ENCODE measurements at places on chromosomes 2 and 18.

DNA sequence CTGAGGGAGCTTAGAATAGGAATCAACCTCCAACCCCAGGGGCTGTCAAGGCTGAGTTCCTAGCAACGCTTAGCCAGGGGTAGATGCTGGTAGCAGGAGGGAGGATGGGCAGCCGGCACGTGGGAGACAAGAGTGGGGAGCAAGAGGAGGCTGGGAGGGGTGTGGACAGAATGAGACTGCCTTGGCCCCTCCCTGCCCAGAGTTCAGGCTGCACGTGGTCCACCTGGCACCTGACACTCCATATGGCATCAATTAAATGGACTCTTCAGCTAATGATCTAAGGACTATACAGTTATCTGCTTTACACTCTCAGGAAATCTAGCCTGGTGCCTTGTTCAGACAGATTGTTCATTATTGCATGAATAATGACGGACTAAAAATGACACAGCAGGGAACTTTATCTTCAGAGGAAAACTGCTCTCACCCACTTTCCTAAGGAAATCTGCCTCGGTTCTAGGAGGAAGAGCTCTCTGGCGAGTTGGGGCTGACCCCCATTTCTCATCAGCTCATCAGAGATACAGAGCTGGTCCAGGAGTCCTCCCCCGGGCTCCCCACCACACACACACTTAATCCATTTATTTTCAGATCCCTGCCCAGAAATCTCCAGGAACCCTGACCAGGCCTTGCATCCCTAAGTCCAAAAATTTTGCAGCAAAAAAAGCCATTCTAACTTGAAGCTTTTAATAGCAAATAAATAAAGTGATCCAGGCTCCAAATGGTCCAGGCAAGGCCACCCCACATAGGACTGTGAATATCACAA is 102.1 kb upstream of the CDC42EP3 start:
- DNase-seq: no peak

- DNase-seq: no peak
These were observed 33.4 kb upstream of the TUBA3E start for GRCh38 chr2:130231656-130232055.

GRCh38 chr2:184756885-184757284 is 158.6 kb downstream of the ZNF804A start:
- DNase-seq: no peak

DNA sequence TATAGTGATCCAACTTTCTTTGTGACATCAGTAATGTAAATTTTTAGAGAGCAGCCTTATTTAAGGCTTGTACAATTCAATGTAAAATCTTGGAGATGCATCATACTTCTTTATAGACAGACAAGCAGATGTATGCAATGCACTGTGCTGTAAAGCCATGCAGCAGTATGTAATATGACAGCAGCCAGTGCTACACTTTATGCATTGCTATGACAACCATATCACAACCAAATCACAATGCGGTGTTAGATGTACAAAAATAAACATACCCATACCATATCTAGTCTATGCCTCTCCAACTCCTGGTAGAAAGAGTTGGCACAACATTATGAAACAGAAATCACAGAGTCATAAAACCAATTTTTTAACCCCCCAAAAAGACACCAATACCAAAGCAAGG is 110.3 kb upstream of the WDSUB1 start:
- DNase-seq: no peak

- no peak for DNase-seq
These were observed 215.2 kb downstream of the RAD51AP2 start for GRCh38 chr2:17303054-17303453.

DNA sequence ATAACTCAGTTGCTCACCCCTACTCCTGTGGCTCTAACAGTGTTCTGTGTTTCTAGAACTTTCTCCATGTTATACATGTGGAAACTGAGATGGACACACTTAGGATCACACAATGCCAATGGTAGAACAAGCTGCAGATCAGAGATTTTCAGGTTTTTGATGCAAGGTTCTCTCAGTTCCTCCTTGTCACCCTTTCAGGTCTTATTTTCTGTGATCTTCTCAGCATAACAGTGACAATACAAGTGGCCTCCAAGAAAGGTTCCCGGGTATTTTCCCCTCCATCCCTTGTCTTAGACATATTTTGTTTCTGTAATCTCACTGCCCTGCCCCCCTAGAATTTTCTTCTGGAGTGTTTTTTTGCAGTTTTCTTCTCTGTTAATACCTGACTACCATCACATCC is 6.2 kb upstream of the MGAT5 start:
- DNase-seq: no peak

GRCh38 chr2:153873052-153874048 is 1.6 kb downstream of the GALNT13 start:
- no peak for DNase-seq

DNA sequence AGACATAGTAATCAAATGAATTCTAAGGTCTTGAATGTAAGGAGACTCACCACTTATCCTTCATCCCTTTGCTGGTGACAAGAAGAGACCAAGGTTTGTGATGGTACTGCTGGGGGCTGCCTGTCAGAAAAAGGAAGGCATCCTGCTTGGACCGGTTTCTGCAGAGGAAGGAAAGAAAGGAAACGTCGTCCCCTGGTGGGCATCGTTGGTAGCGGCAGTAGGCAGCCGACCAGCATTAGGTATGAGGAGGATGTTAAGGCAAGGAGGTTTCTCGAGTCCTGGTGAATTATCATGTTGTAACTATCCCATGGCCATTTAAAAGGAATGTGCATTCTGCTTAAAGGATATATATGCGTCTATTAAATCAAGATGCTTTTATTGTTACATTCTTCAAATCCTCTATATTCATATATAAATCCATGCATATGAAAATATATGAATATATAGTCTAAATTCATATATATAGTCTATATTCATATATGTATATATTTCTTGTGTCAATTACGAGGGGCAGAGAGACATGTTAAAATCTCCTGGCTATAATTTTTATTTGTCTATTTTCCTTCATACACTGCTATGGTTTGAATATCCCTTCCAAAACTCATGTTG is 94.4 kb upstream of the TGFA start:
- DNase-seq: peak; percentile 67

- no peak for DNase-seq
These were observed 539.0 kb upstream of the PIK3C3 start for GRCh38 chr18:41416044-41416443.

DNA sequence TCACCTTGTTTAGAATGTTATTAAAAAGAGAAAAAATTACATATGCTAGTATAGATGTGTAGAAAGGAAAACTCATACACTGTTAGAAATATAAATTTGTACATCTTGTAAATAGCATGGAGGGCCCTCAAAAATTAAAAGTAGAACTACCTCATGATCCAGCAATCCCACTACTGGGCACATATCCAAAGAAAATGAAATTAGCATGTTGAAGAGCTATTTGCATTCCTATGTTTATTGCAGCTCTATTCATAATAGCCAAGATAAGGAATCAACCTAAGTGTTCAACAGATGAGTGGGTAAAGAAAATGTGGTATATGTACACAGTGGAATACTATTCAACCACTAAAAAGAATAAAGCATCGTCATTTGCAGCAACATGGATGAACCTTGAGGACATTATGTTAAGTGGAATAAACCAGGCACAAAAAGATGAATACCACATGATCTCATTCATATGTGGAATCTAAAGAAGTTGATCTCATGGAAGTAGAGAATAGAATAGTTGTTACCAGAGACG is 251.5 kb upstream of the THUMPD2 start:
- DNase-seq: no peak

DNA sequence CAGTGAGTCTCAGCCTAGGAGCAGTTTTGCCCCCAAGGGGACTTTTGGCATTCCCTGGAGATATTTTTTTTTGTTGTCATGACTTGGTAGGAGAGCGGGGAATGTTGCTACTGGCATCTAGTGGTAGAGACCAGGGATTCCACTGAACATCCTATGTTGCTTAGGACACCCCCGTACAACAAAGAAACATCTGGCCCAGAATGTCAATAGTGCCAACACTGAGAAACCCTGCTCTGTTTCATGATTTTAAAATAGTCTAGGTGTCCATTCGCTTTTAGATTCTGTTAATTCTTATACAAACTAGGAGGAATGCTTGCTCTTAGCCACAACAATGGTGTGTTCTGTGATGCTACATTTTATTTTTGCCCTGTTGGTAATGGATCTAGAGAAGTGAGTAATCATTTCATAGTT is 225.8 kb upstream of the SIX3 start:
- no peak for DNase-seq

- DNase-seq: no peak
These were observed 323.0 kb downstream of the PTPRM start for GRCh38 chr18:7890075-7890474.

DNA sequence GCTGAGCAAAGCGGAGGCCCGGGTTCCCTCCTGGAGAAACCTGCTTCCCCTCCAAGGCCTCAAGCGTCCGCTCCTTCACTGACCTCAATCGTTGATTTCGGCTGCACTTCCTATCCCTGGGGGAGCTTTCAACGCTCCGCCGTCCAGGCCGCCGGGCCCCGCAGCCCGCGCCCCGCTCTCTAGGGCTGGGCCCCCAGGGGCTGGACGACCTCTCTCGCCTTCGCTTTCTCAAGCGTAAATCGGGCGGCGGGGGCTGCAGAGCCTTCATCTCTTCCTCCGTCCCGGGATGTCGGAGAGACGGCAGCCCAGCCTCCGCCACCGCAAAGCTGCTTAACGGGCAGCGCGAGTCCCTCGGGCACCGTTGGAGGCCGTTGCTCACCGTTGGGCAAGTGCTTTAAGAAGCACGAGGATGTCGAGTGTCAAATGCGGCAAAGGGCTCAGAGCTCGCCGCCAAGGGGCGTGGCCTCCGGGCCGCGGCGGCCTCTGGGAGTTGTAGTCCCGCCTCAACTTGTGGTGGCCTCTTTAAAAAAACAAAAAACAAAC is 8.5 kb downstream of the HES6 start:
- DNase-seq: peak; percentile 63

DNA sequence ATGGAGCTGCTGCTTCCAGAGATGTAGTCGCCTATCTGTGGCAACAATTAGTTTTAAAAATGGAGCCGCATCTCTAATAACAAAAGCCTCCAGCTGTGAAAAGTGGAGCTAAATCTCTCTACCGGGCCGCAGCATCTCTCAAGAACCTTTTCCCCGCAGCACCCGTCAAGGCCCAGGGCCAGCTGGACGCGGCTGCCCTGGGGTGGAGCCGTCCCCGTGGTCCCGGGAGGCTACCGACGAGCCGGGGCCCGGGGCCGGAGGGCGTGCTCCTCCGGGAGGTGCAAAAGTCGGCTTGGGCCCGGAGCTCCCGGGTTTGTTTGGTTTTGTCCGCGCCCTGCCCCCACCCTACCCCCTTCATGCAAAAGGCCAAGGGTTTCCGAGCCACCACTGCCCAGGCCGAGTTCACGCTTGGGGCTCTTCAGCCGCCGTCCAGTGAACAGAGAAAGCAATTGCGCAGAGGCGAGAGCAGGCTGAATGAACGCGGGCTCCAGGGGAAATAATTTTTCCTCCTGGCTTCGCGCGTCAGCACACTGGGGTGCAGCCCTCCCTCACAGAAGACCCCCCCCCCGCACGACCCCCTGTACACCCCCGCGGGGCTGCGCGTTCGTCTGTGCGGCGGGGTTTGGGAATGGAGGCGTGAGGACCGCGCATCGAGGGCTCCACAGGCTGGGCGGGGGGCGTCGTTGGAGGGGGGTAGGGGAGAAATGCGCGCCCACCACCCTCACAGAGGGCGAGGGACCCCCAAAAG is 557 bp upstream of the GREB1L start:
- DNase-seq: no peak

GRCh38 chr18:23701017-23701416 is 11.8 kb downstream of the LAMA3 start:
- DNase-seq: no peak

DNA sequence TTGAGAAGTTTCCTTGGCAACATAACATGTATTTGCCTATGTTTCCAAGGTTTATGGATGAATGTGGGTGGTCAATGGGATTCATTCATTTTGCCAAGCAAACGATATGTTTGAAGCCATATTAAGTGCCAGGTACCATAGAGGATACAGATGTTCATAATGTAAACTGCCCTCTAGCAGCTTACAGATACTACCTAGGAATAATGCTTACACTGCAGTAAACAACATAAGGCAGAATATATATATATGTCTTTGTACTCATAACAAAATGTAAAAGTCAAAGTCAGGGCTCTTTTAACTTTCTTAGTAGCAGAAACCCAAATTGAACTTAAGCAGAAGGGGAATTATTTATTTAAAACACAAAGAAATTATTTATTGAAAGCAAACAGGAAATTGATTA is 171.6 kb upstream of the TNP1 start:
- no peak for DNase-seq

- DNase-seq: no peak
These were observed 50.9 kb downstream of the ADNP2 start for GRCh38 chr18:80159713-80160636.

GRCh38 chr2:9941196-9941995 is 10.1 kb upstream of the GRHL1 start:
- no peak for DNase-seq

DNA sequence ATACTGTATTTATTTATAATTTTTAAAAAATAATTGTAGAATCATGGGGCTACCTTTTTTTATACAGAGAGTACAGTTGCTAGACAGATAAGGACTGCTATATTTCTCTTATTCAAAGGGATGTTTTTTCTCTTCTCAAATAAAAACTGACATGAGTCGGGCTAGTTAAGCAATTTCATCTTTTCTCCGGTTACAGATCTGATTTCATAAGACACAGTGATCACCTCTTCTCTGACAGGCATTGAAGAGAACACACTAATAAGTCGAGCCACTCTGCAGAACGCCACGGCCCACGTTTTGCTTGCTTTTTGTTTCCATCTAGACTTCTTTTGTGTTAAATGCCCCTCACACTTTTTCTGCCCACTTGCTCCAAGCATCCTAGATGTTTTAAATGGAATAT is 85.4 kb downstream of the HNRNPLL start:
- no peak for DNase-seq

DNA sequence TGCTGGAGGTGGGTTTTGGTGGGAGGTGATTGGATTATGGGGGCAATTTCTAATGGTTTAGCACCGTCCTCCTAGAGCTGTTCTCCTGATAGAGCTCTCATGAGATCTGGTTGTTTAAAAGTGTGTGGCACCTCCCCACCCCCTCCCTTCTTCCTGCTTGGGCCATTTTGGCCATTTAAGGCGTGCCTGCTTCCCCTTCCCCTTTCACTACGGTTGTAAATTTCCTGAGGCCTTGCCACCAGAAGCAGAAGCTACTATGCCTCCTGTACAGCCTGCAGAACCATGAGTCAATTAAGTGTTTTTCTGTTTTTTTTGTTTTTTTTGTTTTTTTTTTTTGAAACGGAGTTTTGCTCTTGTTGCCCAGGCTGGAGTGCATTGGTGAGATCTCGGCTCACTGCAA is 335.7 kb upstream of the HS6ST1 start:
- no peak for DNase-seq

GRCh38 chr2:191463790-191464189 is 214.1 kb upstream of the NABP1 start:
- no peak for DNase-seq

GRCh38 chr18:65811307-65811706 is 60.5 kb downstream of the CDH7 start:
- no peak for DNase-seq

GRCh38 chr2:44100351-44100750 is 68.3 kb upstream of the PPM1B start:
- no peak for DNase-seq

Data from stimulated activated CD4-positive, alpha-beta T cell treated with anti-CD3 and anti-CD28 coated beads, Interleukin-1b, Interleukin-23, amount 100 ng/mL, for 1 hour (primary cell).